WERI-Rb-1 (cell line): ENCODE measurements at places on chromosomes 2 and 18.

- DNase-seq, result no peak
These were observed 44.3 kb upstream of the ASB1 start for GRCh38 chr2:238382381-238382781.

DNA sequence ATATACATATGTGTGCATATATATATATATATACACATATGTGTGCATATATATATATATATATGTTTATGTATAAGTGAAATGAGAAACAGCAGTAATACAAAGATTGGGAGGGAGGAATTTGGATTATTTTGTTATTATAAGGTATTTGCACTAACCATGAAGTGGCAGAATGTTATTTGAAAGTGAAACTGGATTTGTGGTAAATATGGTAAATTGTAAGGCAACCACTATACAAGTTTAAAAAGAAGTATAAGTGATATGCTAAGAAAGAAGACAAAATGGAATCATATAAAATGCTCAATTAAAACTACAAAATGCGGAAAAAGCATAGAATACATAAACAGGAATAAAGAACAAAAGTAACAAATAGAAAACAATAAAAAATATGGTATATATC lies 37.5 kb downstream of the FBXO15 start:
- DNase-seq, result no peak

GRCh38 chr18:48392268-48392667 lies 16.9 kb downstream of the ZBTB7C start:
- DNase-seq, result no peak

GRCh38 chr2:215238485-215239098 lies 73.3 kb upstream of the ATIC start:
- no peak for DNase-seq

GRCh38 chr18:69689121-69689759 lies 258.4 kb downstream of the CD226 start:
- DNase-seq, result no peak

DNA sequence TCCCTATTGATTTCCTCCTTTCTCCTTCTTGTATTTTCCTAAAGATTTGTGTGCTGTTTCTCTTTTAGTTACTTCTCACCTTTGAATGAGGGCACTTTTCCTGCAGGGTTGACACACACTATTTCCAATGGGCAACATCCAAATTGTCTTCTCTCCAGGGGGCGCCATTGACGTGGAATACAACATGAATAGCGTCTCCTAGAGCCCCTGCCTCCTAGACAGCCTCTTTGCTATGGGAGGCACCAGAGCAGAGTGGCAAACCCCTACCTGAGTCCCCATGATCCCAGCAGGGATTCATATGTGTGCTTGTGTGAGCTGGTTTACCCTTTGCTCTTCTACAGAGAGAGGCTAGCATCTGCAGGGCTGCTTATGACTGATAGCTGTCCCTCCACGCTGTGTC lies 61.3 kb upstream of the ITSN2 start:
- DNase-seq, result peak; percentile 90

GRCh38 chr2:193885419-193885818 lies 1690.7 kb upstream of the TMEFF2 start:
- no peak for DNase-seq

- no peak for DNase-seq
These were observed 7.2 kb upstream of the NEURL3 start for GRCh38 chr2:96512341-96512740.

DNA sequence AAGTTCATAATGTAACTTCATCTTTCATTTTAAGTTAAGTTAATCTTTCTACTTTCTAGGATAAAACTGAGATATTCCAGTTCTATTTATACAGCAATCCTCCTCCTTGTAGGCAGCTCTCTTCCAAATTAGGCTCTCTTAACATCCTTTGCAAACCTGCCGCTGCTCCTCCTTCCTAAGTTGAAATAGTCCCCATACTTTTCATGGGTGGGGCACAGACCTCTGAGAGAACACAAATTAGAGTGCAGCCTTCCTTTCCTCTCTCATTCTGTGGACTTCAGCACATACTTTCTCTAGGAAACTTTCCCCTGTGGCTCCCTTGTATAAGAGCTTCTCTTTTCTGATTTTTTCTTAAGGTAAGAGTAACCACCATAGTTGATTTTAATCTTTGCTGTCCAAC lies 28.3 kb downstream of the TWSG1 start:
- no peak for DNase-seq

DNA sequence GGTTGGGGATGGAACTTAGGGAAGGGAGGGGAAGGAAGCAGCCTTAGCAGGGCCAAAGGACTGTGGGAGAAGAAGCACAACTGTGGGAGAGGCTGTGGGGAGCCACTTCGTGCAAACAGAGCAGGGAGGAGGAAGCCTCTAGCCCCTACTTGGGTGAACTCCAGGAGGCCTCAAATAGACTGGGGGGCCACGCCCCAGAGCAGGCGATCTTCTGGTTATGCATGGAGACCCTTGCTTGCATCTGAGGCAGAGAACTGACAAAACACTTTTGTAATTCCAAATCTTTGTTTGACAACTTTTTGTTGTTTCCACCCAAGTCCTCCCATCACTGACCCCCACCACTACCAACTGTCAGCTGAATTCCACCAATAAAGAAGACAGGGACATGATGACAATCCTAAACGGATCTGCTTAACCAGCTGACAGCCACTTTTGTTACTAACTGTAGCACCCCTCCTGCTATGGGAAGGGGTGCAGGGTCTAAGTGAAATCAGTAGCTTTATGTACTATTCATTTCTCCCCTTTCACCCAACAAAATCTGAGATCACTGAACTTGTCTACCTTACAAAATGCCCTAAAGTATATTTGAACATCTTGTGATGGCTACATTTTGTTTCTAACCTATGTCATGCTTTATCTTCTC lies 80.5 kb upstream of the CPO start:
- no peak for DNase-seq

DNA sequence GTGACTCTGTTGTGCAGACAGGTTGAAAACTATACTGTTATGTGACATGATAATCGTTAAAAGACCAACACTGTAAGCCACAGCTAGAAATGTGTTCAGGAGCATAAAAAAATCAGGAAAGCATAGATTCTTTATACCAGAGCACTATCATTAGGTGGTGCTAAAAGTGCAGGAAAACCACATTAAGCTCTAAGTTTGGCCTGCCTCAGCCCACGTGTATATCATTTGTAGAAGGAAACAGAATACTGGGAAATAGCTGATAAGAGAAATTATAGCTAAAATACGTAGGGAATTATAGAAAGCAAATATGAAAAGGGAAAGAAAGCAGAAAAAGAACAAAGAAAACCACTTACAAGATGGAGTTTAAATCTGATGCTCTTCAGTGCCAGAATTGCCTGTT lies 26.5 kb upstream of the C2orf74 start:
- DNase-seq, result no peak

GRCh38 chr2:23009545-23010149 lies 375.3 kb upstream of the KLHL29 start:
- DNase-seq, result no peak

- no peak for DNase-seq
These were observed 8.2 kb downstream of the ADAM17 start for GRCh38 chr2:9547262-9547991.

- DNase-seq, result peak; percentile 26
These were observed 837 bp upstream of the ACSL3 start for GRCh38 chr2:222859786-222860612.

DNA sequence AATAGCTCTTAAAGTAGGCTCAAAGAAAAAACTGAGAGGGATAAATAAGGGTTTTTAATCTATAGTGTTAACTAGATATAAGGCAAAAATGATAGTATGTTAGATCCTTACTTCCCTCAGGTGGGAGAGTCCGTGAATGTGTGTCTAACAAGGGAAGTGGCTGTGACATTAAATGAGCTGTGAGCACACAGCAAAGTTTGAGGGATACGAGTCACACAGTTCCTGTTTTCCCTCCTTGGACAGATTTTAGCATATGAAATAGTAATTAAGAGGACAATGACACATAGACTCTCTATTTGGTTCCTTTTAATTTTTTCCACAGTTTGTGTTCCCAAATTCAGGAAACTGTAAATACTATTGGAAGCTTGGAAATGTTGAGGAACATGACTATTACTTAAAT lies 148.4 kb upstream of the CAVIN2 start:
- no peak for DNase-seq

- no peak for DNase-seq
These were observed 16.9 kb downstream of the TMEM37 start for GRCh38 chr2:119448427-119449141.

DNA sequence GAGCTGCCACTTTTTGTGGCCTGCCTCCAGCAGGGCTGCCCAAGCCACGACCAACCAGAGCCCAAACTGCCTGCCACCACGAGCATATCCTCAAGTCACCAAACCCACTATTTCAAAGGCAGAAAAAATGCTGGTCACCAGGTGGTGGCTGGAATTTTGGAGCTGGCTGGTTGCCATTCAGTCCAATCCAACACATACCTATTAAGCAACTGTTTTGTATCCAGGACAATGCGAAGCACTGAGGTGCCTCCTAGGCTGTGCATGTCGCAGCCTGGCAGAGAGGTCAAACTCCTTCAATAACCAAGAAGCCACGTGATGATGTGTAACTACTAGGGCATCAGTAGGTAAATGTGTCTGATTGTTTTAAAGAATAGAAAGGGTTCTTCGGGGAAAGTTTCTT lies 108.3 kb upstream of the PPP1CB start:
- DNase-seq, result no peak

DNA sequence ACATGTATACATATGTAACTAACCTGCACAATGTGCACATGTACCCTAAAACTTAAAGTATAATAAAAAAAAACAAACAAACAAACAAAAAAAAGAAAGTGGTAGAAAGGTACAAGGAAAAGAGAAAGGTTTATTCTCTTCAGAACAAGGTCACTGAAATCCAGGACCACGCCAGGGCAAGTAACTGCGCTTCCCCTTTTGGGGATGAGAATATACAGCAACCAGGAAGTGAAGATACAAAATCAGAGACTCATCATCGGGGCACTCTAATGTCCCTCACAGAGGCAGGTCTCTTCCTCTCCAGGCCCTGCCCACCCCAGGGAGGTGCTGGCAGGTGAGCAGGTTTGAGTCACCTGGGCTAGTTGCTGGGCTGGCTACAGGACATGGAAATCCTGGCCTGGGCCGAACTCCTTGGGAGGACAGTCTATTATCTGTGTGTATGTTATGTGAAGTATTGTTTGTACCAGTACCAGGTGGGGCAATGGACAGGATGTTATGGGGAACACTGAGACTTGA lies 100.4 kb upstream of the GPR45 start:
- DNase-seq, result no peak

GRCh38 chr2:71008342-71008741 lies 13.7 kb upstream of the TEX261 start:
- DNase-seq, result no peak

GRCh38 chr2:240432430-240432819 lies 3.0 kb upstream of the GPC1 start:
- DNase-seq, result peak; percentile 5
